Stimulated activated CD4-positive, alpha-beta T cell treated with anti-CD3 and anti-CD28 coated beads, Interleukin-15, amount 100 ng/mL, for 48 hours (primary cell): ENCODE measurements at places on chromosomes 4 and X.

- DNase-seq: no peak
Measured at GRCh38 chr4:67751260-67751659, 2.9 kb downstream of the GNRHR start.

DNA sequence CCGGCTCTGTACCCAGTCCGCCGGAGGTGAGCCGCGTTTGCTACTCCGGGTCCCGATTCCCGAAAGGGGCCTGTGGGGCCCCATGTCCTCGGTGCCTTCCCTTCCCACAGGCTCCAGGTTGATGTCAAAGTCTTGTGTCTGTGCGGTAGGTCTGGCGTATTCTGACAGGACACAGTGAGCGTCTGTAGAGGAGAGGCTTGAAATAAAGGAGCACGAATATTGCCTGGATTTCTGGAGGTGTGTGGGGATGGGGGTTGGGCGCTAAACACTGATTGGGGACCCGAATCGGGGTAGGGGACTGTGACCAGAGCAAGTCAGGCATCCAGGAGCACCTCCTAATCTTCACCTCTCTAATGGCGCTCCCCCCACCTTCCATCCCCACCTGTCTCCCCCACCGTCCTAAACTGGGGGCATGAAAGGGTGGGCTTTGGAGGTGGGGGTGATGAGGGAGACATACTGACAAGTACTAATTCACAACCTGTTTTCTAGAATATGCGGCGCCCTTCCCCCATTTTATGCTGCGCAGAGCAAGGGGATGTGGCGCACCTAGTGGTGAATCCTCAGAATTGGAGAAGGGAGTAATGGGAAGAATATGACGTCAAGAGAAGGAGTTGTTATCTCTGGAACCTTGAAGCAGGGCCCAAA is 855 bp downstream of the GPRASP2 start:
- no peak for DNase-seq

DNA sequence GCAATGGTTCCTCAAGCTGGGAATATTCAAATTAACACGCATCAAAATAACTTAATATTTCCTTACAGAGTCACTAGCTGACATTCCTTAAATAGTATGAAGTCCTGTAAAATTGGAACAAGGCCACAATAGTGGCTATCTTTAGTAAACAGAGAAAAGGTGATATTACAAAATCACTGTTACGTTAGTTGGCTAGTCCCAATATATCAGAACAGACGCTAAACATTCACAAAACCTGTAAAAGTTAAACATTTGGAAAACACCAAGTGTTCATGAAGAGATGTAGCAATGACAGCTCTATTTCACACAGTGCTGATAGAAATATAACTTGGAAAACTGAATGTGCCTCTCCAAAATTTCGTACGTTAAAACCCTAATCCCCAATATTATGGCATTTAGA is 61.0 kb upstream of the FAM47C start:
- no peak for DNase-seq

DNA sequence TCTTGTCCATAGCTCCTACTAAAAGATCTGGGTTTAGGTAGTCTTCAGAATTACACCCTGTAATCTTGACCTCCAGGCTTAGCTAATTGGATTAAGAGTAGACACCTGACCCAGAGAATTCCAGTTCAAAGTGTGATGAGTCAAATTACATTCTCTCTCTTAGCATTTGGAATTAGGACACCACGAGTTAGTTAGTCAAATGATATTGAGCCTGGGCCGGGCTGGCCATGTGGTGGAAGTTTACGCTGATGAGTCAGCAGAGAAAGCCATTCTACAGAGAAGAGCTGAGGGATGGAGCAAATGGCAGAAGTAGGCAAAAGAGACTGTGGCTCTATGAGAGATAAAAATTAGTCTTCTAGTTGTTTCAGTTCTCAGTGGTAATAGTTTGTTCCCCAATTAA is 31.1 kb downstream of the CEP44 start:
- DNase-seq: no peak

DNA sequence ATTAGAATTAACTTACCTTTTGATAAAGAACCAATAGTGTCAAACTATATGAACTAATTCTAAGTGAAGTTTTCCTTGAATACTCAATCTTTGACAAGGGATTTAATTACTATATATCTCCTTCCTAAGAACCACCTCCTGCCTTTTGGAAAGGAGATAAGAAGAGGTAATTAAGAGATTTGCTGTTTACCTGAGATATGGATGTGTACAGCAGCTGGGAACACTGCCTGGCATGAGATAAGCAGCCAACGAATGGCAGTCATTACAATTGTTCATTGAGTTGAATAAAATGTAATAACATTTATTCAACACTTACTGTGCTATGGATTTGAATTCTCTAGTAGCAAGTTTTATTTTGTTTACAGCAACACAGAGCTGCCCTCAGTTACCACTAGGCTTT is 407.1 kb downstream of the SPOCK3 start:
- DNase-seq: no peak

- DNase-seq: no peak
Measured at GRCh38 chr4:144709159-144709558, 63.2 kb downstream of the HHIP start.

DNA sequence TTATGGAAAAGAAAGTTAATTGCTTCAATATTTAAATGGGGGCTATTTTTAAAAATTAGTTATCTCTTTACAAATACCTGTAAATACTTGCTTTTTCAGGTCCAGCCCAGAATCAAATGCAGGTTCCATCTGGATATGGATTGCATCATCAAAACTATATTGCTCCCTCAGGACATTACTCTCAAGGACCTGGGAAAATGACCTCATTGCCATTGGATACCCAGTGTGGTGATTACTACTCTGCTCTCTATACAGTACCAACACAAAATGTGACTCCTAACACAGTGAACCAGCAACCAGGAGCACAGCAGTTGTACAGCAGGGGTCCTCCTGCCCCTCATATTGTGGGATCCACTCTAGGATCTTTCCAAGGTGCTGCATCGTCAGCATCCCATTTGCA is 29.2 kb downstream of the SEC24B start:
- no peak for DNase-seq

- DNase-seq: no peak
Measured at GRCh38 chrX:20591246-20591645, 324.5 kb upstream of the RPS6KA3 start.

DNA sequence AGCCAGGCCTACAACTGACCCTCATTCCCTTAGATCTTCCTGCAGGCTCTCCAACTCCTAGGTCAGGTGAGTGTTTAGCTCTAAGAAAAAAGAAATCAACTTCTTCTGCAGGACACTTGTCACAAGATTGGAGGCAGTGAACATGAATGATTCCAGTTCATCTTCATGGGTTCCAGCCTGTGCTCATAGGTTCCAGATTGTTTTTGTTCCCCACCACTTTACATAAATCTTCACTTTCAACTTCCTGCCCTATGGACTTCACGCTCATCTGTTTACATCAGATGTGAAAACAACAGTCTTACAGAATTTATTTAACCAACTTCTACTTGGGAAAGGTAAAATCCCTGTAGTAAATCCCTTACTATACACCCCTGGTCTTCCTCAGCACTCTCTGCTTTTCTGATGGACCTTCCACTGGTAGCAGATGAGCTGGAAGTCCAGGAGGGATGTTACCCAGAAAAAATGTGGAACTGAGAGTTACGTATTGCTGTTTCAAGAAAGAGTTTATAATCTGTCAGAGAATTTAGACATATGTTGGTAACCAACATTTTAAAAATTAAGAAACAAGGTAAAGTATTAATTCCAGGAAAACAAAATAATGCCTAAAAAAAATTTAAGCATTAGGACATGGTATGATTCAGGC is 62.4 kb downstream of the ANAPC10 start:
- DNase-seq: no peak

DNA sequence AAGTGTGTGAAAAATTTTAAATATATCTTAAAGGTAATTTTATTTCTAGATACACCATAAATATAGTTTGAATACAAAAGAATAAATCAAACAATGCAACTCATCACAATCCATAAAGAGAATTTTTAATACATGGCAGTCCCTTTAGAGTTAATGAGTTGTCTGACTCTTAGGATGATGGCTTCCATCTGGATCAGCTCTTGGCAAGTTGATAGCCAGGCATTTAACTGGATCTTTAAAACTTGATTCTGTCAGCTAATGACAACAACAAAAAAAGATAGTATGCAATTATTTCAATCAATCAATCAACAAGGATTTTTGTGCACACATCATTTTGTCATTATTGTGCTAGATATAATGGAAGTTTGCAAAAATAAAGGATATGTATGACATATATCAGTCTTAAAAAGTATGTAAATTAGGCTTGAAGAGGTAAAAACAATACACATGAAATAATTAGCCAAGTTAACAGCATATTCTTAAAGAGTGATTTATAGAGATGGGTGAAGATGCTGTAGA is 174.9 kb upstream of the PCDH18 start:
- DNase-seq: no peak

DNA sequence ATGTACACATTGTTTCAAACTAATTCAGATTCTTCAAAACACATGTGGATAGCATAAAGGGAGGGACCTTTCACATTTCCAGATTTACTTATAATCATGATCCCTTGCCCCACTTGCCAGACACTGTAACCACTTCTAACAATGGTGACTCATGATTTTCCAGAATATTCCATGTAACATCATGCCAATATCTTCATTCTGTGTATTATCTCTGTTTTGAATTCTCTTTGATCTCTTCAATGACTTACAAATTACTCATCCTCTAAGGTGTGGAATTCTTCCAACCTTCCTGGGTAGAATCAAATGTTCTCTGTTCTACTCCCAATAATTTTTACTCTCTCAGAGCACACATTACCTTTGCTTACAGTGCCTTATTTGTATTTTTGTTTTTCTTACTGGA is 517.1 kb downstream of the PCDH7 start:
- no peak for DNase-seq

GRCh38 chr4:158067646-158068045 is 105.2 kb downstream of the GASK1B start:
- no peak for DNase-seq

DNA sequence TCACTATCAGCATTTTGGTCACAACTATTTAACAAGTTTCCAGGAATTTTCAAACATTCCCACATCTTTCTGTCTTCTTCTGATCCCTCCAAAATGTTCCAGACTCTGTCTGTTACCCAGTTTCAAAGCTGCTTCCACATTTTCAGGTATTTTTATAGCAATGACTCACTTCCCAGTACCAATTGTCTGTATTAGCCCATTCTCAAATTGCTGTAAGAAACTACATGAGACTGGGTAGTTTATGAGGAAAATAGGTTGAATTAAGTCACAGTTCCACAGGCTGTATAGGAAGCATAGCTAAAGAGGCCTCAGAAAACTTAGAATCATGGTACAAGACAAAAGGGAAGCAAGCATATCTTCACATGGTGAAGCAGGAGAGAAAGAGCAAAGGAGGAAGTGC is 475.0 kb upstream of the PCDH7 start:
- no peak for DNase-seq

DNA sequence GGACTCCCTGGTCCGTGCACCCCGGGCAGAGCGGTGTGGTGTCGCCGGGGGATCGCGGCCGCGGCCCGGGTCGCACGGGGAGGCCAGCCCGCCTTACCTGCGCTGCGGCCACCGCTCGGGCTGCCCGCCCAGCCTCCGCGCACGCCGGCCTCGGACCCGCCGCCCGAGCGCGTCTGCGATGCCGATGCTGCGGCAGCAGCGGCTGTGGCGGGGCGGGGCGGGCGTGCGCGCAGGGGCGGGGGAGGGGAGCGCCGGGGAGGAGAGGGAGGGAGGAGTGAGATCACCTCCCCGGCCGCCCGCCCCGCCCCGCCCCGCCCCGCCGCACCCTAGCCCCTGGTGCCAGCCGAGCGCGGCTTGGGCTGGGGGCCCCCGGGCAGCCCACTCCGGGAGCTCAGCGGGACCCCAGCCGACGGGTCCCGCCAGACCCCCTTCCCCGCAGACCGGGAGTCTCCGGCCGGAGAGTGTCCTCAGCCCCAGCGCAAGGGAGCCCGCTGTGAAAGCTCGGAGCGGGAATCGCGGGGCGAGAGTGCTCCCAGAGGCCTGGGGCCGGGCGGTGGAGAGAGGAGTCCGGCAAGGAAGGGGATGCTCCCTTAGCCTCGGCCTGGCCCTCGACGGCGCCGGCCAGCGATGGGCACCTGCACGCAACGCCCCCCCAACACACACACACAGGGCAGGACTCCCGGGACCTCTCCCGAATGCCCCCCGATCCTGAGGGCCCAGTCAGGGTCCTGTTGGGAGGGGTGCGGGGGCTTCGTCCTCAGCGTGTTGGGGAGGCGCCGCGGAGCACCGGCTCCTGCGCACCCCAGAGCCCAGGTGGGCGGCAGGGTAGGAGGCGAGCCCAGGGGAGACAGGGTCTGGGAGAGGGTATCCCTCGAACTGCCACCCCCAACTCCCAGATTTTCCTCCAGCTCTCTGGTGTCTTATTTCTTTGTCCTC is at the start of gene L1CAM:
TSS of gene L1CAM (minus strand) at position 206 of the 936 bp plus-strand sequence. CDS start 10,337 bp downstream, outside the sequence.
- no peak for DNase-seq

GRCh38 chr4:42050516-42051249 is 60.4 kb downstream of the SLC30A9 start:
- no peak for DNase-seq

DNA sequence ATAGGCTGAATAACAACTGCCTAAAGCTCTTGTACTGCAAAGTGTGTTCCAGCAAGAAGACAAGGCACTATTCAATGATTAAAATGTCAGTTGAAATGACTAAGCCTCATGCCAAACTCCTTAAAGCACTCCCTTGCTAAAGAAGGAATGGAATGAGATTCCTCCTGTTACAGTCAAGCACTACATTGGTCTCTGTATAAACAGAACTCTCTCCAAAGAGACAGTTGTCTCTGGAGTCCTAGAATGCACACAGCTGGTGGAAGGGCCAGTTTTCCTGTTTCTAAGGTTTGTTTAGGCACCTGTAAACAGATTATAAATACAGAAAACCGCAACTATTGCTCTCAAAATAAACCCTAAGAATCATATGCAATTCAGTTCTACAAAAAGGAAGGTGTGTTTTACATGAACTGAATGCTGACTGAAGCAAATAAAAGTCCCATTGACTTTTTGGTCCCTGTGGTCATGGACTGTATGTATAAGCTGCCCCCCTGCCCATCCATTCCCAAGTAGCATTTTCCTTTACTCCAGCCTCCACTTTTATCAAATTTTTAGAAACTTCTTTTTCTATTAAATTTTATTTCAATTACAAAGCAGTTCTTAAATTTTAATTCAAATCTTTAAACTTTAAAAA is 47.0 kb downstream of the FAT1 start:
- DNase-seq: no peak

- DNase-seq: no peak
Measured at GRCh38 chrX:132497432-132497831, 8.6 kb upstream of the MBNL3 start.
